Stimulated activated CD8-positive, alpha-beta memory T cell treated with anti-CD3 and anti-CD28 coated beads, Interleukin-12 subunit alpha, Interleukin-12 subunit beta, amount 100 ng/mL, for 1 hour (primary cell): ENCODE measurements at places on chromosomes 2 and 18.

DNA sequence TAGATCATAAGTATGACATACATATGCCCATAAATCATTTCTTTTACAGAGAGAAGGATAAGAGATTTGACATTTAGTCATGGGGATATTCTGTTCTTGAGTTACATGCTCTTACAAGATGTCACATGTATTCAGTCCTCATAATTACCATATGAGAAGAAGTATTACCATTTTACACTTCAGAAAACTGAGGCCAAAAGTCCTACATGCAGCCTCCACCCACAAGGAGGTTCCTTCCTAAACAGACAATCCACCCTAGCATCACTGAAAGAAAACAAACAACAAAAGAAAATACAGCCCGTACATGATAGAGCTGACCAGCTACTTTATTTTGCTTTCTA, 335.1 kb downstream of the SETBP1 start:
- DNase-seq = no peak

GRCh38 chr2:231227310-231228162, 29.1 kb downstream of the ARMC9 start:
- DNase-seq = peak; percentile 7

DNA sequence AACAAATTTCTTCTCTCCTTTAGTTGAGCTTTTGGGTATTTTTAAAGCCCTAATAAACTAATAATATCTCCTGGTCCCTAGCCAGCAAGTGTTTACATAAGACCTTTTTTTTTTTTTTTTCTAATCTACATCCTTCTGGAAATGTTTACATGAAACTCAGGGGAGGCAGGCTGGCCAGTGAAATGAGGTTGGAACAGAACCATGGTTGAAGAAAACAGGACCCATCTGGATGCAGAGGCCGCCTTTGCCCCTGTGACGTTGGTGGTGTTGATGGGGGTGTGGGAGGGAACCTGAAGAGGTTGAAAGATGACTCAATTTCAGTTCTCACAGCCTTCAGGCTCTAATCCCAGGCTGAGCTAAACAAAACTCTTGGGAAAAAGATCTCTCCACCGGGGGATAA, 118.5 kb downstream of the NRP2 start:
- no peak for DNase-seq

GRCh38 chr18:35714539-35714938, 133.0 kb downstream of the GALNT1 start:
- DNase-seq = no peak

GRCh38 chr18:61237529-61237928, 95.7 kb upstream of the CDH20 start:
- DNase-seq = no peak
